ENCODE measurements at places on chromosomes 7 and 10. TPM values are rescaled to one million over a fixed set of nuclear protein-coding genes. Genes with fewer than 3 reads are reported as not detected.

Gene AZGP1
- 24.6 TPM for total RNA-seq

Gene FAM3C
- 114 TPM for total RNA-seq

Gene MRLN
- total RNA-seq: not detected

Gene TWIST1
- 29.9 TPM for total RNA-seq

Gene AKR1E2
- total RNA-seq: not detected

Gene PDZD7
- total RNA-seq: 7.0 TPM

Gene TEX36
- total RNA-seq: 0.27 TPM

Gene FGFBP3
- total RNA-seq: 1.1 TPM

Gene PANK1
- total RNA-seq: 1.9 TPM

Gene MRC1
- not detected for total RNA-seq

Gene GPR85
- total RNA-seq: 0.83 TPM

Gene MRPS24
- total RNA-seq: 123 TPM

Gene VWDE
- total RNA-seq: 1.5 TPM

Gene PCLO
- 5.9 TPM for total RNA-seq

Gene VAX1
- 0.41 TPM for total RNA-seq

Gene AS3MT
- total RNA-seq: 0.26 TPM

Gene CPA4
- 22.0 TPM for total RNA-seq

Gene TMEM139
- 3.2 TPM for total RNA-seq

Gene EMX2
- total RNA-seq: not detected

Gene NFE2L3
- total RNA-seq: 22.7 TPM

Gene FANK1
- 0.85 TPM for total RNA-seq

Gene SLC18A3
- not detected for total RNA-seq

Gene ACTL6B
- total RNA-seq: not detected

Gene CALU
- total RNA-seq: 249 TPM

Gene MAGI2
- 3.5 TPM for total RNA-seq

Gene SEPHS1
- 39.7 TPM for total RNA-seq

Gene ABCB1
- 8.6 TPM for total RNA-seq

Gene CDHR3
- 0.69 TPM for total RNA-seq

Gene CFAP70
- 0.11 TPM for total RNA-seq

Gene PIK3AP1
- 2.9 TPM for total RNA-seq

Gene SEMA3D
- total RNA-seq: 3.9 TPM

Gene PRTFDC1
- total RNA-seq: not detected

Gene TRIM73
- total RNA-seq: 1.7 TPM

Gene HDAC9
- total RNA-seq: 12.9 TPM

Gene DENND10
- 26.3 TPM for total RNA-seq

Gene HOXA6
- total RNA-seq: 5.7 TPM

Gene HMX3
- total RNA-seq: 3.5 TPM

Gene BEND7
- 6.7 TPM for total RNA-seq

Gene CDC123
- 129 TPM for total RNA-seq

Data from A375 (cell line).